ENCODE measurements at places on chromosomes 13 and 19.

DNA sequence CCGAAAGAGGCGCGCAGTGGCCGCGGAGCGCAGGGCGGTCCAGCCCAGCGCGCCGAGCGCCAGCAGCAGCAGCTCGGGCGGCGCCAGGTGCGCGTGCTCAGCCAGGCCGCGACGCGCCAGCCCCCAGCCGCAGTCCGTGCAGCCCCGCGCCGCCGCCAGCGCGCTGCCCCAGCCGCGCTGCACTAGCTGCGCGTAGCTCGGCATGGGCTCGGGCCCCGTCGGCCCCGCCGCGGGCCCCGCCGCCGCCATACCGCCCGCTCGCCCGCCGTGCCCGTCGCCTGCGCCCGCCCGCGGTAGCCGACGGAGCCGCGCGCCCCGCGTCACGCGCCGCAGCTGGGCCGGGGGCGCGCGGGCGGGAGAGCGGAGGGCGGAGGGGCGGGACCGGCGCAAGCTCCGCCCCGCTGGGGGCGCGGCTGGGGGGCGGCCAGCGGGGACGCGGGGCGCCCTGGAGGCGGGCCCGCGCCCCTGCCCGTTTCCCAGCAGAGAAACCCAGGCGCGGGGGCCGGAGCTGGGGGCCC lies at the start of gene CERS1:
Gene CERS1, minus strand, starts transcription at position 335 of the 518 bp plus-strand sequence. Its CDS starts 86 bp downstream, at position 249.
- no peak for DNase-seq

DNA sequence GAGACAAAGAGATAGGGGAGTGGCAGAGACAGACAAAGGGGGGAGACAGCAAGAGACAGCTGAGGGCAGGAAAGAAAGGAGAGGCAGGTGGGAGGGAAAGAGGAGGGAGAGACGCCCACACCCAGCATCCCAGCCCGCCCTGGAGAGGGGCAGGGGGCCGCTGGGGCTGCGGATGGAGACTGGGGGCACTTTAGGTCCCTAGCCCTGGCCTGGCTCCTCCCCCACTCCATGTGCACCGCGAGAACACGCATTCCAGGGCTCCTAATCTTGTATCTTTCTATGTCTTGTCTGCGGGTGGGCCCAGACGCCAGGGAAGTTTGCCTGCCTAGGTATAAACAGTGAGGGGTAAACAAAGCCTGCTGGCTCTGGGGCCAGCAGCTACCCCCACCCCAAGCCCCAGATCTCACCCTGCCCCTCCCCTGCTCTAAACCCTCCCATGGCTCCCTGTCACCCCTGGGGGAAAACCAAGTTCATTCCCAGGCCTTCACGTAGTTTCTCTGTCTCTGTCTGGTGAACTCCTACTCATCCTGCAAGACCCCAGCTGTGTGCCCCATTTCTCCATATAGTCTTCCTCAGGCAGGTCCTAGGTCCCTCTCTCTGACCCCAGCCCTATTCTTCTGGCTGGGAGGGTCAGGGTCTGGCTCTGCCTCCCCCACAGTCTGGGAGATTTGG lies 5.7 kb downstream of the TLE5 start:
- DNase-seq: no peak

GRCh38 chr13:26688286-26688685 lies 72.3 kb downstream of the GPR12 start:
- no peak for DNase-seq

DNA sequence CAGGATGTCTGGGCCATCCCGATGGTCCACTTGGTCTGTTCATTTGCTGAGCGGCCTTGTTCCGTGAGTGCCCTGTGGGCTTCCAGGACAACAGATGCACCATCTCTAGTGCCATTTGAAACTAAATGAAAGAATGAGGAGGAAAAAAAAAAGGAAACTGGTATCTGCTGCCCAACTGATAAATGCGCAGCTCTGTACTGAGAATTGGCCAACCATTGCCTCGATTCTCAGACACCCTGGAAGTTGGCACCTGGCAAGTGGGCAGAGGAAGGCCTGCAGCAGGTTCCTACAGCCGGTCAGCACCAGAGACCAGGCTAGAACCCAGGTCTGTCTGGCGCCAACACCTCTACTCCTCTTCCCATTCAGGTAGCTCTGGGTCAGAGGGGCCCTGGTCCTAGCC lies 18.9 kb downstream of the SLC7A1 start:
- DNase-seq: no peak

DNA sequence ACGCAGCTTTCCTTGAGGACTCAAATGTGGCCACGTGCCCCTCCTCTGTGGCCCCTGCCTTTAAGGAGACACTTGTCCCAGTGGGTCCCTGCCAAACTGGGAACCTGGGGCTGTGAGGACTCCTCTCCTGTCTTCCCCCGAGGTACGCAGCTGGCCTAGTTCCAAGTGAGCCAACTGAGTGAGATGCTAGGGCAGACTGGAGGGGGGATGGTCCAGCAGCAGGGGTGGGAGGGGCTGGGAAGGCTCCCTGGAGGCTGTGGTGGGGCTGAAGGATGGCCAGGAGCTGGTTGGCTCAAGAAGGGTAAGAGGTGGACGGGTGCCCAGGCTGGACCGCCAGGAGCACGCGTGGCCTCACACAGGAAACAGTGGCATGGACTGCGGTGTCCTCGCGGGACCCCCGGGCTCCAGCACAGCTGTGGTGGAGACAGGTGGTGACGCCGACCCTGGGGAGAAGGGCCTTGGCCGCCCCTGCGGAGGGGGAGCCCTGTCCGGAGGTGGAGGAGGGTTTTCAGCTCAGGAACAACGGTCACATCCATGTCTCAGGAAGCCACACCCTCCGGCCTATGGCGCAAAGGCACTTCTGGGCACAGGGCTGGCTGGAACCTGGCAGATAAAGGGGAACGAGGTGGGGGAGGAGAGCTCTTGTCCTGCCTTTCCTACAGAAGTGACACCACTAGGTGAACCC lies 45.8 kb downstream of the MLLT1 start:
- DNase-seq: no peak

DNA sequence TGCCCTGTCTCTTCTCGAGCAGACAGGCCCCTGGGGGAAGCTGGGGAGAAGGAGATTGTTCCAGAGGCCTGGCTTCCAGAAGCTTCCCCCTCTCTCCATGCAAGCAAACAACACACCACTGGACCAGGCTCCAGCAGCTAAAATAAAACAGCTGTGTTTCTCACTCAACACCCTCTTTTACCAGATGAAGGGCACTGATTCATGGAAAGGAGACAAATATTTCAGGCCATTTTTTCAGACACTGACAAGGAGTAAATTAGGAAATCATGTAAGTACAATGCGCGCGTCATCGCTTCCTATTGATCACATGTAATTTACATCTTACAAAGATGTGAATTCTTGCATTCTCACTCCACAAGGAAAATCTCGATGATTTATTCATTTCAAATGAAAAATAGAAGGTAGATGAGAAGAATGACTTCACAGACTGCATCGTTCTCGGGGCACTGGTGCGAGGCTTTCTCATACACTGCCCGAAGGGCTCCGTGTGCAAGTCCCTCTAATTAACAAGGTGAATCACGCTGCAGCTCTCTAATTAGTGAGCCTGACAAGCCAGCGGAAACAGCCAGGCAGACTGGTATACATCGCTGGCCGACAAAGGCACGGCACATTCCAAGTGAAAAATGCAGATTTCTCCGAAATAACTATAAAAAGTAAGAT lies 153.6 kb downstream of the KCTD15 start:
- DNase-seq: no peak
